ENCODE measurements at places on chromosomes 6 and 20.

DNA sequence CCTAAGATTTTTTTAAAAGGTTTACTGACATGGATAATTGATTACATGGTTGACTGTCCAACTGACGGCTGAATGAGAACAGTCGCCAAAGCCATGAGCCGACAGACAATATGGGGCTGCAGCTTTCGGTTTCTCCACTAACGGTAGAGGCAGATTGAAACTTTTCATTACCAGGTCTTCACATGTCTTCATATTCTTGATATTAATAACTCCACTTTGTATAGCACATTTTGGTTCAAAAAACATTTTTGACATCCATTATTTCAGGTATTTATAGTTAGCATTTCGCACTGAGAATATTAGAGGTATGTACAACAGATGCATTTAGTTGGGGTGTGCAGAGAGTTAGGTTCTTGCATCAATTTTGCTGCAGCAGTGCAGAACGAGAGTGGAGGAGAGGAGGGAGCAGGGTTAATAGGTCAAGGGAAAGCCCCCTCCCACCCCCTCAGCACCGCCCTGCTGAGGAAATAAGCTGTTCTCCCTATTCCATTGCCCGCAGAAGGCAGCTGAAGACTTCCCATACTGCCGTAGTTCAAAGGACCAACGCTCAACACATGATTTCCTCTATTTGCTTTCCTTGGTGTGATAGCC lies 73.6 kb upstream of the ADTRP start:
- no peak for DNase-seq

DNA sequence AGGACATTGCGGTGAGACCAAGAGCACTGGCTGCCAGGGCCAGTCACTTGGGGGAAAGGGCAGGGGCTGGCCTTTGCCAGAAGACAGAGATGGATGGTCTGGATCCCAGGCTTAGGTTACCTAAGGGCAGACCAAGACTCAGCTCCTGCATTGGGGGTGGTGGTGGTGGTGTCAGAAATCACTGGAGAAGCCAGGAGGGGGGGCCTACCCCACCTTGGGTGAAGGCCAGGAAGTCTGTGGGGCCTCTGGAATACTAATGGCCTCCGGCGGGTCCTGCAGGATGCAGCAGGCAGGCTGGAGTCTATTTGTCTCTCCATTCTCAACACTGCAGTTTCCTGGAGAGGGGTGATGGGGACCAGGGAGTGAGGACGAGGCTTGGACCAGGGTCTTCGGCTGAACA lies 32.8 kb downstream of the CD40 start:
- DNase-seq, result no peak

GRCh38 chr6:119278625-119279024 lies 70.9 kb downstream of the MAN1A1 start:
- no peak for DNase-seq

DNA sequence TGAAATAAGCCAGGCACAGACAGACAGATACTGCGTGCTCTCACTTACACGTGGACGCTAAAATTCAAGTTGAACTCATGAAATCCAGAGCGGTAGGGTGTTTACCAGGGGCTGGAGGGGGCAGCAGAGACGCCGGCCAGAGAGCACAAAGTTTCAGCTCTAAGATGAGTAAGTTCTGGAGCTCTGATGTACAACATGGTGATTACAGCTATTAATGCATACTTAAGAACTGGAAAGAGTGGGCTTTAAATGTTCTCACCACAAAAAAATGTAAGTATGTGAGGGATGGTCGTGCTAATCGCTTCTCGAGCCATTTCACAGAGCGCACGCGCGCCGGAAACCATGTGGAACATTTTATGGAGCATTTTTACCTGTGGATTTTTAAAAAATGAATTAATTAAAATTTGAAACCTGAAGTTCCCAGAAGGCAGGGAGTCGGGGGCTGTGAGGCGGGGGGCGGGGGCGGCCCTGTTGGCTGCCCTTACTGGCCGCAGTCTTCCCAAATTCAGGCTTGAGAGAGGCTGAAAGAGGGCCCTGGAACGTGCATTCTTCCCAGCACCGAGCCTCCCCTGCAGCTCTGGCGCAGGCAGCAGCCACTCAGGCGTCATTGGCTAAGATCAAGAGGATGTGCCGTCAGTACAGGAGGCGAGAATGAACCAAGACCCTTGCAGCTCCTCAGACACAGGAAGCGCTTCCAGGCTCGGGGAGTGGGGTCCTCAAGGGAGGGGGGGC lies 8.5 kb upstream of the SLCO4A1 start:
- no peak for DNase-seq

- DNase-seq, result no peak
These were observed 104.1 kb downstream of the PSMB1 start for GRCh38 chr6:170448751-170449630.

DNA sequence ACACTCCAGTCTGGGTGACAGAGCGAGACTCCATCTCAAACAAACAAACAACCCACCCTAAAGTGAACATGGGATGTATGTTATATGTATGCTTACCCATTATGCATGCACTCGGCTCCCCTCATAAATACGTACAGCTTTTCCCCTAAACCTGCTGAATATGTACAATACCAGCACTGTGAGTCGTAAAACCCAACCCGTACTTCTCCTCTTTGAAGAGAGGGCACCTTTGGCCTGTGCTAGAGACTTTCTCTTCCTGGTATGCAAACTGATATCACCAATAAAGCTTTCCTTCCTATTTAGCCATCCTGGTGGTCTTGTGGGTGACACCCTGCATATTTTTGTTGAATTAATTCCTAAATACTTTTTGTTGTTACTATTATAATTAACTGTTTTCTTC lies 51.3 kb downstream of the VSTM2L start:
- DNase-seq, result no peak

DNA sequence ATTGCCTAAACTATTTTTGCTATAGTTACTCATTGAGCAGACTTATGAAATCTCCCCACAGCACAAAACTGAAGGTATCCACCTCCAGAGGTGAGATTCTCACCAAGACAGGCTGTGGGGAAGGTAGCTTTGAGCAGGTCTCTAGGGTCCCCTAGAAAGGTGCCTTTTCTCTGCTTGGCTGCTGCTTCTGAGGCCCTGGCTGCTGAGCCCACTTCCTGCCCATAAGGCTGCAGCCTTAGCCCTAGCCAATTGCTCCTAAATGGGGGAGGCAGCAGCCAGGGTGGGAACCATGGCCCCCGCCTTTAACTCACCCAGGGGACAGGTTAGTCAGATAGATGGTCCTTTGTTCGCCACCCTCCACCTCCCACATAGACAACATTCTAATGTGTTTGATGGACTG lies 3.6 kb downstream of the NT5E start:
- no peak for DNase-seq

DNA sequence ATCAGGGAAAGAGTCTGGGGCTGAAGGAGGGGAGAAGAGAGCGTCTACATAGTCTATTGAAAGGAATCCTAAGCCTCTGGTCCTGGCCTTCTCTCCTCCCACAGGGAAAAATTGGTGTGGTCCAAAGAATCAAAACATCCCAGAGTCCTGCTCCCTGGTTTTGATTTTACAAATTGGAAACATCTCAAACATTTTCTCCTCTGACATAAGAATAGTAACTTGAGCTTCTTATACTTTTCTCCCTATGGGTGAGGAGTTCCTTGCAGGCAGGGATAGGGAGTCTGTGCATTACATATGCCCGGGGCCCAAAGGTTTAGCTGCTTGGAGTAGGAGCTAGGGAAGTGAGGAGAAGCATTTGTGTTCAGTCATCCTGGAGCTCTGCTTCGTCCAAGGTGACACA lies 120.0 kb upstream of the GGTLC1 start:
- peak; percentile 30 for DNase-seq

DNA sequence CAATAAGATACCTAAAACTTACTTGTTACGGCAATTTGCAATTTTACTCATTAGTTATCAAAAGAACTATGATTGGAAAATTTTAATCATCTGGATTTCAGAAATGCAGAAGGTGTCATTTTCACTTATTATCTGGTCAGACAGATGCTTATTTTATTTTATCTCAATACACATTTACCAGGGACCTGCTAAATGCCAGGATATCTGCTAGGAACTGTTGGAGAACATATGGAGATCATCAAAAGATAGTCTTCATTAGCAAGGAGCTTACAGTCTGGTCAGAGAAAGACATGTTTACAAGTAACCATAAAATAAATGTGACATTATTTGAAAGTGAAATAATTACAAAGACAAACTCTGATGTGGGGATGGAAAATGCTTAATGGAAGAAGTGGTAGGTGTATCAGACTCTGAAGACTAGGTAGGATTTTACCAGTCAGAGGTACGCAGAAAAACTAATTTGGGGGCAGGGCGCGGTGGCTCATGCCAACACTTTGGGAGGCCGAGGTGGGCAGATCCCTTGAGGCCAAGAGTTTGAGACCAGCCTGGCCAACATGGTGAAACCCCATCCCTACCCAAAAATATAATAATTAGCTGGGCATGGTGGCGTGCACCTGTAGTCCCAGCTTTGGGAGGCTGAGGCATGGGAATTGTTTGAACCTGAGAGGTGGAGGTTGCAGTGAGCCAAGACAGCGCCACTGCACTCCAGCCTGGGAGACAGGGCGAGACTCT lies 137.8 kb downstream of the MYB start:
- no peak for DNase-seq

DNA sequence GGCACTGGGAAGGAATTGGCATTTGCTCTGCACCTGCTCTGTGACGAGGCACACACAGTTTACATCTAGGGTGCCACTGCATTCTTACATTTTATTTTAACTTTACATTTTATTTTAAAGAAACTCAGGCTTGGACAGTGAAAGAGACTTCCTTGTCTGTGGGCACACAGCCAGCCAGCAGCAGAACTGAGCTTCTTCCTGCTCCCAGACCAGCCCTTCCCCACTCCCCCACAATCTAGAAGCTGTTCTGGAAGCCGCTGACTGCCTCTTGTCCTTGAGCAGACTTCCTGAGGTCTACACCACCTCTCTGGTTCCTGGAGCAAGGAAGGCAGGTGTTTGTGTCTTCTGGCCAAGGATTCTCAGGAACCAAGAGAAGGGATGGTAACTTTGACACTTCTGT lies 27.9 kb upstream of the CD93 start:
- DNase-seq, result no peak

- peak; percentile 47 for DNase-seq
These were observed 77.7 kb downstream of the TMEM170B start for GRCh38 chr6:11615214-11615602.

All from adipocyte (in vitro differentiated cells).